ENCODE measurements at places on chromosomes 2 and 18.

- DNase-seq, result no peak
These were observed 71.8 kb downstream of the SH3RF3 start for GRCh38 chr2:109200616-109201464.

- DNase-seq, result no peak
These were observed 95.9 kb downstream of the MAP4K4 start for GRCh38 chr2:101793277-101793969.

DNA sequence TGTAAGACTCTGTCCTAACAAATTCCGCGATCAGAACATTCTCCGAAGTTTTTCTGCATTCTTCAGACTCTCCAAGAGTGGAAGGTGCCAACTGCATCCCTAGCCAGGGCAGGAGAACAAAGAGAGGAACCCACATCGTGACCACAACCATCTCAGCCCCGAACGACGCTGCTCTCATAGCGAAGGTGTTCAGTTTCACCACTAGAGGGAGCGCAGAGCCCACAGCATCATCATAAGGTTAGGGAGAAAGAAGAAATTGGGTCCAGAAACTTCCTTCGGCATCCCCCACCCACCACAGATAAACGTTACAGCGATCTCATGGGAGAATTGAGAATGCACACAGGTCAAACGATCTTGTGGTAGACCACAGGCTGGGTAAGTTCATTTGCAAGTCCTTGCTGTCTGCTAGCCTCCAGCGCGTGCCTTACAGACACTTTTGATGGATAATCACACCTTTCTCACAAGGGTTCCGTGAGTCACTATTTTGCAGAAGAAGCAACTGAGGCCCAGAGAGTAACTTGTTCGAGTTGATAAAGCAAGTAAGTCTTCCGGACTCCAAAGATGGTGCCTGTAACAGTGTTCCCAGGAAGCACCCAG lies 53.7 kb upstream of the ARL4C start:
- DNase-seq, result peak; percentile 32

DNA sequence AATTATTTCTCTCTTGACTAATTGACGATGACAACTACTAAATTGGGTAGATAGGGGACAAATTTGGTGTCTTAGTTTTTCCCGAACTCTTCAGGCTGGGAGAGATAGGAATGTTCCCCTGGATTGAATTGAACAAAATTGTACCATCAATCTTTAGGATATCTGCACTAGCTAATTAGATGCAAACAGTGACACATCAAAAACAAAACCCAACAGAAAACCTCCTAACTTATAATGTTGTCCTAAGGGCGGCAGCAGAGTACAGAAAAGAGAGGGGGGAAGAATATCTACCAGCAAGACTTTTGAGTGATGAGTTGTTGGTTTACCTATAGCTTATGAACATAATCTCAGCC lies 342.9 kb downstream of the INSIG2 start:
- DNase-seq, result no peak

GRCh38 chr2:231890896-231891513 lies 35.2 kb downstream of the NPPC start:
- no peak for DNase-seq

GRCh38 chr2:20528713-20529112 lies 81.8 kb downstream of the RHOB start:
- DNase-seq, result no peak

DNA sequence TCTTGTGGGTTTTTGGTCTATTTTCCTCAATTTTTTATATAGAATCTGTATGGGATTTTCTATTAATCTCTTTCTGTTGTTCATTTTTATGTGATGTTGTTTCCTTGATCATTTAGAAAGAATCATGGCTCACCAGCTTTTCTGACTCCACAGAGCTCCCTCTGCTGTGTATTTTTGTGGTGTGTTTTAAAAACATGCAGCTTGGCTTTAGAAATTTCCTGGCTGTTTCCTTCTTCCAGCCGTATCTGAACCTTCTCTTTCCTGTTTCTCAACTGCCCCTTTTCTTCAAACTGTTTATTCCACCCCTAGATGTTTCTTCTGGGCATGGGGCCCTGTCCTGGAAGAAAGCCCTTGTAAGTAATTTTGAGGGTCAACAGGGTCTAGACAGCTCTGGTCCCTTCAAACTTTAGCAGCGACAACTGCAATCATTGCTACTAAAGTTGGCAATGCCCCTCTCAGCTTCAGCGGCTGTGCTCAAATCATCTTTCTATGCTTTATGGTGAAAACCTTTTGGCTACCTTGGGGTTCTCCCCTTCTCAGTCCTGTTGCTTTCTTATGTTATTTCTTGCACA lies 17.6 kb upstream of the COPS8 start:
- no peak for DNase-seq

- no peak for DNase-seq
These were observed 275.3 kb downstream of the CDH2 start for GRCh38 chr18:27901424-27902226.

DNA sequence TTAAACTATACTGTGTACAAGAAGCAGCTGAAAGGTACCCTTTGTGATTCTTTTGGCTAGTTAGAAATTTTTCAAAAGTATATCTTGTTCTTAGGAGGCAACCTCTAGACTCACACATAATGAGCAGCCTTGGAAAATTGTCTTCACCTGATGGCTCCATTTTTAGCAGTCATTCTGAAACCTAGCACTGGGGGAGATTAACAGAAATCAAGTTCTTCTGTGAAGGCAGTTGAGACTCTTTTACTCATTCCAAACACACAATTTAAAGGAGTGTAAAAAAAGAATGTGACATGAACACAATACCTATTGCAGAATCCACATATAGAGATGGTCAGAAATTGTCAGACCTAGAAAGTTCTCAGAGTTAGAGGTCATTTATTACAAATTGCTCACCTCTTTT lies 197.7 kb downstream of the UBE2E3 start:
- no peak for DNase-seq

GRCh38 chr2:136065384-136065783 lies 52.6 kb downstream of the CXCR4 start:
- no peak for DNase-seq

GRCh38 chr2:10579876-10580514 lies 109.8 kb downstream of the NOL10 start:
- no peak for DNase-seq

DNA sequence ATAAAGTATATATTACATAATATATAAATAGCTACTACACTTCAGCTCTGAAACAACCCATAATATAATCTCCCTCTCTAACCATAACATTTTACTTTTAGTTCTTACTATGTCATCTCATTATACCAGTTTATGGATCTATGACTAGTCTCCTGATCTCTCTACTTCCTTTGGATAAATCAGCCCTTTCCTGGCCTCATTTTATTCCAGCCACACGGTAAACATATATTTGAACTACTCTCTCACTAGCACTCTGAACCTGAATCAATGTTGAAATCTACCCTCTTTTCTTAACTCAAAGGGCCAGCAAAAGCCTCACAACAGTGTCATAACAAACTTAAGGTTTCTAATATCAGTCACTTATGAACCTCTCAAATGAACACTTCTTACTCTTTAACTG lies 62.6 kb downstream of the BAZ2B start:
- no peak for DNase-seq

DNA sequence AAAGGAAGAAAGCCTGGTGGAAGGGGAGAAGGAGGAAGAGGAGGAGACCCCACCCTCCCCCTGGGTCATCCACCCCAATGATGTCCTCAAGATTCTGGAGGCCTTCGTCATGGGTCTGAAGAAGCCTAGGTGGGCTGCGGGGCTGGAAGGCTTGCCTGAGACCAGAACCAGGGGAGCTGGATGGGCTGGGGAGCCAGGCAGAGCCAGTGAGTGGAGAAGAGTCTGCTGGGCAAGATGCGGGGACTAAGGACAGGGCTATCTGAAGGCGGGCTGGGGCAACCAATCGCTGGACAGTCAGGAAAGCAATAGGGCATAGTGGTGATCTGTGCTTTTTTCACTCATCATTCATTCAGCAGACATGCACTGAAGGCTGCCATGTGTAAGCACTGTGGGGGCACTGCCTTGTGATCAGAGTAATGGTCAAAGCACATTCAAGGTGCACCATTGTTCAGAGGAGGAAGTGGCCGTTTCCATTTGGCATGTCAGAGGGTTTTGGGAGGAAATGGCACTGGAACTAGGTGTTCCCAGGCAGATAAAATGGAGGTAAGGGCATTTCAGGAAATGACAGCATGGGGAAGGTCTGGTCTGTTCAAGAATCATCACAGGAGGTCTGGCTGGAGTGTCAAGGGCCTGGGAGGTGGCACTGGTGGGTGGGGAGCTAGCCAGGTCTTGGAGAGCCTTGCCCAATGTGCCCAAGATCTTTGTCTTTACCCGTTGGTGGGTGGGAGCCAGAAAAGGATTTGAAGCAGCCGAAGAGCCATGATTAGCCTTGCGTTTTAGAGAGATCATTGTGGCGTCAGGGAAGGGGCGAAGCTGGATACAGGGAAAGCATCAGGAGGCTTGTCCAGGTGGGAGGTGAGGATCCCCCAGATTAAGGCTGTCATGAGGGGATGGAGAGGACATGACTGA lies 24.2 kb downstream of the OTOF start:
- no peak for DNase-seq

DNA sequence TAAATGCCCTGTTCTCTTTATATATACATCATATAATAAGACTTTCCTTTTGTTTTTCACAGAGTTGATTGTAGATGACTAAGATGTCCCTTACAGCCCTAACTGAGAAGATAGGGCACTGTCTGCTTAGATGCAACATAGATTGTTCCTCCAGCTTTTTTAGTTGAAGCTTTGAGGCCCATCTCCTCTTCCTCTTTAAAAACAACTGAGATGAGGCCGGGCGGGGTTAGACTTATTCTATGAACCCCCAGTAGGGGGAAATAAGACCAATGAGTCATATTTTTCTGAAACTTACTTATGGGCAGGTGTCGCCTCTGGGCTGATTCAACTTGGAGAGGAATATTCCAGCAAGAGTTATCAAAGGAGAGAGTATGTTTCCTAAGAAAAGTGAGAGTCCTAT lies 84.6 kb downstream of the FBXO15 start:
- DNase-seq, result no peak

GRCh38 chr2:239222312-239222660 lies 178.5 kb downstream of the HDAC4 start:
- DNase-seq, result no peak

DNA sequence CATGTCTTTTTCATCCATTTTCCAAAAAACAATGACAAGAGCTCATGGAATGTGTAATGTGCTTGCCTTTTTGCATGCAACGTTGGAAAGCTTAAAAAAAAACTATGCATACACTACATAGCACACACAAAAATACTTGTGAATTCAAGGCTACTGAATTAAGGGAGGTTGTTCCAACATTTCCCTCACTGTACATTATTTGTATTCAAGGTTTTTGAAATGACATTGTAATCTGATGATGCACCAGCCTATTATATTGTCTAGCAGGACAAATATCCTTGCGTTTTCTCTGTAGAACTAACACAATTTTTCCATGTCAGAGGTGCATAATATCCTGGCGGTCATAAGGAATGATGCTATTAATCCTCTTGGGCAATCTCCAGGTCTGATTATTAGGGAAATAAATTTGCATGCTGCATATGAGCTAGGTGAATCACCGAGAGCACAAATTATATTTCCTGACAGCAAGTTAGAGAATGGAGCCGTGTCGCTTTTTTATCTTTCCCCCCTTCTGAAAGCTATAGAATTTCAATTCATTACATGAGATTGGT lies 836.9 kb upstream of the FANCL start:
- DNase-seq, result no peak

DNA sequence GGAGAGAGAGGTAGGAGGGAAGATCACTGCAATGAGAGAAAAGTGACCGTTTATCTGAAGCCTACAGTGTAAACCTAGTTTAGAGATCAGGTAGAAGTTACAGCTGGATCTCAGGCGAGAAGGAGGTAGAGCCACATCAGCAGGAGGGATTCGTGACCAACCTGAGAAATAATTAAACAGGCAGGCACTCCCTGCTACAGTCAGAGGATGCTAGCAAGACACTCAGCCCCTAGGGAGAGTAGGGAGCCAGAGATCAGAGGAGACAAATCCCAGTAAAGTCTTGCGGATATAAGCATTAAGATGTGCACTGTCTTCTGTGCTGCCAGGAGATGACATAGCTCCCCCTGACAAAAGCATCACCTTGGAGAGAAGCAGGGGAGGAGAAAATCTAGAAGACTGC lies 629.1 kb upstream of the SLC39A10 start:
- no peak for DNase-seq

- DNase-seq, result no peak
These were observed 58.3 kb downstream of the ZNF532 start for GRCh38 chr18:58922995-58923394.

- DNase-seq, result no peak
These were observed 68.8 kb downstream of the EMX1 start for GRCh38 chr2:72985891-72986683.

- DNase-seq, result no peak
These were observed 676 bp downstream of the KLHL23 start for GRCh38 chr2:169734169-169734847.

DNA sequence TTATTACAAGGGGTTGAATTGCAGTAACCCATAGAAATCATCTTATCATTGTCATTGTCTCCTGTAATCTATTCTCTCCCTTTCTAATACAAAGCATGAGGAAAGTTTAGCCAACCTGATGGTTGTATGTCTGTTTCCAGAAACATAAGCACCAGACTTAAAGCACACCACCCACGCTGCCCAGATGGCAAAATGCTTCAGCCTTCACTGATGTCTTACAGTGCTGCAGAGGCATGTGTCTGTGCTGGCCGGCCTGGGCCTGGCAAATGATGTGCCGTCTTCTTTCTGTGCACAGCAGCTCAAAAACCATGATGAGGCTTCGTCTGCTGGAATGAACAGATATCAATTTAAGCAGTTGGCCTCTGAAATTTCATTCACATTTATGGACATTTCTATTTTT lies 443.0 kb upstream of the RGPD4 start:
- DNase-seq, result no peak

Measured in activated T-cell treated with anti-CD3 and anti-CD28 coated beads for 4 hours (primary cell).